ENCODE measurements at places on chromosomes 7 and 10.
A peak's percentile ranks its signal among the peaks of the same experiment; 100 is the strongest.

DNA sequence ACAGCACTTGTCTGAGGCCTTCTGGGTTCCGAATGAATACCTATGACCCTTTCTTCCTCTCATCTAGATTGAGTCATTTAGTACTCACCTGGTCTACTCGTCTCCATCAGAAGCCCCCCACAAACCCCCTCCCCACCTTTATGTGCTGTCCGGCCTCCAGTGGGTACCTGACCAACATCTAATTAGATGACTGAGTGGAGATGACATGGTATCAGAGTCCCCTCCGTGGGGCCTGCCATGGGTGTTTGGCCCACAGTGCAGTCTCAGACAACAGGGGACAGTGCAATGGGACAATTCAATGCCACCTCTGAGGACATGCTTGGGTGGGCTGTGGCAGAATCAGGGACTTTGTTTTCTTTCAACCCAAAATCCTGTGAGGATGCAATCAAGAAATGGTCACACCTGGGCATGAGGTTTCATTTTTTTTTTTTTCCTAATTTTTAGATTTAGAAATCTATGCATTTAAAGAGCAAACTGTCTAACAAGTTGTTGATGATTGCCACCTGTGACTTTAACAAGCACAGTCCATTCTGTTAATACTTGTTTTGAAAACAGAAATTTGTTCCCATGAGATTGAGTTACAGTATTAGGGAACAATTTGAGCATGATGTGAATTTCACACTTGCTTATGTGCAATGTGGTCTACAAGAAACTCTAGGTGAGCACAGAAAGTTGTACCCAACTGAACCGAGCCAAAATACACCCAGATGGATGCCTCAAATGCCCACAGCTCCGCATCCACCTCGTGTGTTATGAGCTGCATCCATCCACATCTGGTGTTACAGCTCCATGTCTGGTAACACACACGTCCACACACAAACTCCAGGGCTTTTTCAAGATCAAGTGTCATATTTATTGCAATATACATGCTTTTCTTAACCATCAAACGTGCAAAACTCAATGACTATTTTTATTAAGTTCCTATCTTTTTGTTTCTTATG lies 27.5 kb downstream of the GPRIN2 start:
- no peak for DNase-seq

DNA sequence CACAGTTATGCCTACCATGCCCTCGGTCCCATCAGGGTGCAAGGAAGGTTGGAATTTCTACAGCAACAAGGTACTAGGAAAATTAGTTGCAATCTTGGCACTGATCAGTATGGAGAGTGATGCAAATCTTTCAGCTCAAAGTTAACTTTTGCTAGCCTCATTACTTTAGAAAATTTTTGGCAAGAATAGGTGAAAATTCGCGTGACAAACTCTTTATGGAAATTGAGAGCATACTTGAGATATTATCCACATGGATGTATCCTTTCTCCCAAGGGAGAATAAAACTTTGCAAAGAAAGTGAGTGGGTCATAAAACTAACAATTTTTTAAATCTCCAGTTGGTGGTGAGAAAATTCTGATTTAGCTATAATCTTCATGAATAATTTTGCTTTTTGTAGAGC lies 71.1 kb upstream of the SLC39A12 start:
- DNase-seq = no peak

GRCh38 chr7:63899691-63900393 lies 98.8 kb upstream of the ZNF722 start:
- DNase-seq = no peak

DNA sequence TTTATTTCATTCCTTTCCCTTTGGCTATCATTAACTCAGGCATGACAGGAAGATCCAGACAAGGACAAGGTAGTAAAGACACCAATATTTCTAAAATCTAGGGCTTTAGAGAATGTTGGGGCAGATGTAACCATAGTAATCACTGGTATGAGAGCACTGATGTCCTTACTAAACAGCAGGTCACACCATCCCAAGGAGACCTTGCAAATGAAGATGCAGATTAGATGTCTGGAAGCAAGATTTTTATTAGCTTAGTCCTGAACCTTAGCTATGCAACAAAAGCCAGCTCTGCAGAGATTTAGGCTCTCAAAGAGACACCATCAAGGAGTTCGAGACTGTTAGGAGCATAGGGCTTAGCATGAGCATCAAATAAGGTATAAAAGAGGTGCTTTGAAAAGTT lies 23.6 kb upstream of the FRA10AC1 start:
- no peak for DNase-seq

DNA sequence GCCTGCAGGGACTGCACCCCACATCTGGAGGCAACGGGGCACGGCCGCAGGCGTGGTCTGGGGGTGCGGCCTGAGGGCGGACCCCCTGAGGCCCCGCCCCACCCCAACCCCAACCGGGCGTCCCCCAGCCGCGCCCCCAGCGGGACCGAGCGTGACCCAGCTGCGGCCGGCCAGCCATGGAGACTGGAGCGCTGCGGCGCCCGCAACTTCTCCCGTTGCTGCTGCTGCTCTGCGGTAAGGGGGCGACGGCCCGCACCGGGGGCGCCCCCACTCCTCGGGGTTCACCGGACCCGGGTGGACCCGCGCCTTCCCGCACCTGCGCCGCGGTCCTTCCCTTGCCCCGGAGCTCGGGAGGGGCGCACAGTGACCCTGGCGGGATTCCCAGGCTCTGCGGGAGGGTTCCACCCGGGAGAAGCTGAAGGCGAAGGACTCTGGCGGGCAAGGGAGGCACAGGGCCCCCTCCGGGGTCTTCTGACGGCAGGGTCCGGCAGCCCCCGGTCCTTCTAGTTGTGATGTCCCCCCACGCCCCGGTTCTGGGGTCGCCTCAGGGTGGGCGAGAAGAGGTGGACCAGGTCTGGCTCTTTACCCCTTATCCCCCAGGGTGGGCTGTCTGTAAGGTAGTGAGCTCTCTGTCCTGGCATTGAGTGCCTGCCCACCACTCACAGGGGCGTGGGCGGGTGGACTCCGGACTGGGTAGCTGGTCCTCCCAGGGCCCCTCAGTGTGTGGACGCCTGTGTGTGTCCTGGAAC lies at the start of gene RAMP3:
RAMP3 (plus strand) TSS at position 139 of the 749 bp plus-strand sequence; CDS start at position 177, 38 bp downstream.
- DNase-seq = no peak

DNA sequence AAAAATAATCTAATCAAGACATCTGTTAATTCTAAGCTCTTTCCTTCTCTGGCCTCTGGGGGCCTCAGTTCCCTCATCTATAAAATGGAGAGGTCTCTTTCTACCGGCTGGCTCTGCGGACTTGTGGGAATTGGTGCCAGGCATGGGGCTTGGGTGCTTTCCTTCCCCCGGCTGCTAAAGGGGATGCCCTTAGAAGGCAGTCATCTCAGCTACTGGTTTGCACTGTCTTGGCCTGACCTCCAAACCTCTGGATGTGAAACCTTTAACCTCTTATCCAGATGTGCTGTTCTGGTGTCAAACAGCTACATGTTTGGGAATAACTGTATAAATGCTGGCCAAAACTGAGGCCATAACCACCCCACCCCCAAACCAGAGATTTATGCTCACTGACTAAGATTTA lies 320.0 kb downstream of the RPS24 start:
- no peak for DNase-seq

- peak; percentile 37 for DNase-seq
Measured at GRCh38 chr10:131790021-131790420, 110.8 kb upstream of the PPP2R2D start.

- no peak for DNase-seq
Measured at GRCh38 chr10:124291001-124291701, 127.6 kb downstream of the OAT start.

- DNase-seq = no peak
Measured at GRCh38 chr10:93186653-93187052, 113.0 kb downstream of the CYP26A1 start.

- peak; percentile 24 for DNase-seq
Measured at GRCh38 chr10:70474780-70475179, 3.8 kb upstream of the PALD1 start.

GRCh38 chr7:125644109-125644508 lies 714.5 kb upstream of the POT1 start:
- no peak for DNase-seq

GRCh38 chr7:40965774-40966173 lies 737.1 kb downstream of the INHBA start:
- DNase-seq = no peak

DNA sequence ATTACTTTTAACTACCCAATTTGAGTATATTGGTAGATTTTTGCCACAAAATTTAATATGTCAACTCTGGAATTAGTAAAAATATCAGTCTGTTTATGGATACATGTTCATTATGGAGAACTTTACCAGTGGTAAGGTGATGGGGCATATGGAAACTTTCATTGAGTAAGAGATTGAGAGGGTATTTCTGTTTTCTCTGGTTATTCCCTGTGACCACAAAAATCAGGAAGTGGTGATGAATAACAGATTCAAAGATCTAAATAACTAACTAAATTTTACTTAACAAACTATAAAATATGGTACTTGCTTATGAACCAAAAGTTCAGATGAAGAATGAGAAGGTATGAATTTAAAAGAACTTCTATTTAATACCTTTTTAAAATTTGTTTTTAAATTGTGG lies 22.1 kb upstream of the STEAP4 start:
- DNase-seq = no peak

- DNase-seq = no peak
Measured at GRCh38 chr7:101365956-101366355, 3.3 kb downstream of the COL26A1 start.

GRCh38 chr7:150716939-150717338 lies 526 bp downstream of the GIMAP1 start:
- no peak for DNase-seq
